ENCODE measurements at places on chromosomes 2 and 18. TPM values are rescaled to one million over a fixed set of nuclear protein-coding genes. Genes with fewer than 3 reads are reported as not detected.

Gene RGPD3
- total RNA-seq, result not detected

Gene ING5
- 34.4 TPM for total RNA-seq

Gene HOXD10
- not detected for total RNA-seq

DNA sequence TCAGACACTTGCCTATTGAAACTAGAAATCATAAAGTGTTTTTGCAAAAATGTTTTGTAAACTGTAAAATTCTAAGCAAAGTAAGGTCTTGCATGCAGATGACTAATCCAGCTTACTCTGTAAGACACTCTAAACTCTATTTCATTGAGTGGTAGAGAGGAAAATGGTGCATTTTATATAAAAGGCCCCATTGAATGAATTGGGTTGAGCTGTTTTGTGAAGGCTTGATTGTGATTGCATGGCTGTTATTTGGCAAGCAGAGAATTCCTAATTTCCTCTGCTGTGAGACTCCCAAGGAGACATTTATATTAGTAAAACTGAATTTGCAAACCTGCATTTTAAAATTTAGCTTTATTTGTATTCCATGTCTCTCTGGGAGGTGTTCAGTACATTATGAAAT, 234.5 kb downstream of the PARD3B start:
- DNase-seq, result no peak

Gene UGT1A10
- 0.11 TPM for total RNA-seq

- DNase-seq, result no peak
Observed at GRCh38 chr2:205908212-205909183, 177.5 kb downstream of the INO80D start.

Gene GYPC
- 156 TPM for total RNA-seq

DNA sequence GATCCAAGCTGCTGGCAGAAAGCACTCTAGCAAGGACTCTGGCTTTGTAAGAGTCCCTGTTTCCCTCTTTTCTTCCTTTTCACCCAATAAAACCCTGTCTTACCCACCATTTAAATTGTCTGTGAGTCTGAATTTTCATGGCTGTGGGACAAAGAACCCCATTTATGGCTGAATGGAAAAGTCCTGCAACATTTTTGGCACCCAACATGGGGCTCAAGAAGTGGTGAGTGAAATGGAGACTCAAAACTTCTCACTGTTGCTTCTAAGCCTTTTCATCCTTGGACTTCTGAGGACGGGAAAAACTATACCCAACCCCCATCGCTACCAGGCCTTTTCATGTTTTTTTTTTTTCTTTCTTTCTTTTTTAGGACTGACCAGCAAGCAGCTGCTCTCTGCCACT, 329.5 kb upstream of the CWC22 start:
- no peak for DNase-seq

- DNase-seq, result no peak
Observed at GRCh38 chr2:607172-607571, 70.0 kb downstream of the TMEM18 start.

GRCh38 chr2:168941297-168941696, 40.2 kb downstream of the G6PC2 start:
- no peak for DNase-seq

DNA sequence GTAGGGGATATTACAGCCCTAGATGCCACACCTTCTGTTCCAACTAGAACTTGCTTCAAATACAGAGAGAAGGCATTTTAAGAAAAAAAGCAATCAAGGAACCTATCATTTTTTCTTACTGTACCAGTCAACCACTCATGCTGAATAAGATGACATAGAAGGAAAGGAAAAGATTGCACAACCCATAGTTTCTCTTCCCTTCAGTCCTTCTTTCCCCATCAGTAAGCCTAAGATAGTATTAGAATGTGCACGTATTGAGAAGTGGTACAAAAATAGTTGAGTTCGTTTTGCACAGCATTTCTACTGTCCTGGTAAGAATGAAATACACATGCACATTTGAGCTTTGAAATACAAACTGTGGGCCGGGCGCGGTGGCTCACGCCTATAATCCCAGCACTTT, 27.0 kb upstream of the HK2 start:
- DNase-seq, result no peak

Gene IL1RN
- total RNA-seq, result not detected

GRCh38 chr2:207584952-207585351, 40.2 kb downstream of the METTL21A start:
- DNase-seq, result no peak

GRCh38 chr2:113602869-113603466, 24.1 kb upstream of the RABL2A start:
- DNase-seq, result peak; percentile 44

GRCh38 chr2:186205254-186205911, 280.7 kb upstream of the ZC3H15 start:
- no peak for DNase-seq

Gene PROKR1
- not detected for total RNA-seq

- no peak for DNase-seq
Observed at GRCh38 chr2:196309691-196310090, 138.3 kb upstream of the STK17B start.

DNA sequence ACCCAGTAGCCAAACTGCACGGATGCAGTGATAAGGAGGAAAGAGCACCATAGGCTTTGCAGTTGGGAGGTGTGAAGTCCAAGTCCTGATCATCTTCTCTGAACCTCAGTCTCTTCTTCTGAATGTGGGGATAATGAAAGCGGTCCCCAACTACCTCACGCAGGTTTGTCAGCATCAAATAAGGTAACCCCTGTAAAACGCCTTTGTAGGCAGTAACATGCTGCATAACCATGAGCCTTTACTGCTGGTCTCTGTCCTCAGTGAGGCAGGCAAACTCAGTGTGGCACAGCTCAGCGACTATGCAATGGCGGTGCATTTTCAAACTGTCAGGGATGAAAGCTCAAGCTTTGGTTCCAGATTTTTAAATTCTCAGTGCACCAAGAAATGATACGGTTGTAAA, 46.1 kb downstream of the DNMT3A start:
- DNase-seq, result no peak

GRCh38 chr2:160380611-160381010, 113.0 kb downstream of the RBMS1 start:
- no peak for DNase-seq

Gene FRZB
- total RNA-seq, result not detected

DNA sequence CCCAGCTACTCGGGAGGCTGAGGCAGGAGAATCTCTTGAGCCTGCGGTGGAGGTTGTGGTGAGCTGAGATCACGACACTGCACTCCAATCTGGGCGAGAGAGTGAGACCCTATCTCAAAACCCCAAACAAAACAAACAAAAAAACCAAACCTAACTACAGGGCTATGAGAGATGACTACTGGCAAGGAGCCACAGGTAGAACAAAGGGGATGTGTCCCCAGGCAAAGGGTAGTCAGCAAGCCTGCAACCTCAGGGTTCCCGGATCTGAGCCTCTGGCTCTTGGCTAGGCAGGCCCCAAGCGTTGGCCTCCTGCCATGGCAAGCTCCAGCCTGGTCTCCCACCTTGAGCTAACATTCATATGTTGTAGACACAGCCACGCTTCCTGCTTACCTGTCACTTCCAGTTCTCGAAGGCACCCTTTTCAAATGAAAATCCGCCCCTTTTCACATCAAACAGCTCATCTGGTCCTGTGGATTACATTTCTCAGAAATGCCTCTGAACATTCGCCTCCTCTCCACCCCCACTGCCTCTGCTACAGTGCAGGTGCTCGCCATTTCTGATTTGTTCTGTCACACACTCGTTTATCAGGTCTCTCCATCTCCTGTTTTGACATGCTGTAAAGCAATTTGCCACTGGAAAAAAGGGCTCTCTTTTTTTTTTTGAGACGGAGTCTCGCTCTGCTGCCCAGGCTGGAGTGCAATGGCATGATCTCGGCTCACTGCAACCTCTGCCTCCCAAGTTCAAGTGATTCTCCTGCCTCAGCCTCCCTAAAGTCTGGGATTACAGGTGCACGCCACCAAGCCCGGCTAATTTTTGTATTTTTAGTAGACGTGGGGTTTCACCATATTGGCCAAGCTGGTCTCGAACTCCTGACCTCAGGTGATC, 13.1 kb upstream of the ACTR3 start:
- no peak for DNase-seq

- no peak for DNase-seq
Observed at GRCh38 chr2:97858442-97858841, 137.3 kb downstream of the TMEM131 start.

GRCh38 chr18:60182223-60182622, 190.4 kb downstream of the MC4R start:
- DNase-seq, result no peak

DNA sequence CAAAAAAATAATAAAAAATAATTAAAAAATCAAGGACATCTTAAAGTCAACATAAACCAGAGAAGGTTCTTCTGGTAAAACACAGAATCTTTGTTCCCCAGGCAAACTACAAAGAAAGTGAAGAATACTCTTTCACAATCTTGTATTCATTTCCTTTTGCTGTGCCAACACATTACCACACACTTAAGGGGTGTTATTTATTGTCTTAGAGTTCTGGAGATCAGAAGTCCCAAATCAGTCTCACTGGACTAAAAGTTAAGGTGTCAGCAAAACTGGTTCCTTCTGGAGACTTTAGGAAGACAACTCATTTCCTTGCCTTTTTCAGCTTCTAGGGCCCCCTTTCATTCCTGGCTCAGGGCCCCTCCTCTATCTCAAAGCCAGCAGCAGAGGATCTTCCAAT, 12.2 kb upstream of the CAB39 start:
- no peak for DNase-seq

- no peak for DNase-seq
Observed at GRCh38 chr2:71779774-71780105, 326.4 kb downstream of the DYSF start.

Gene ESPNL
- total RNA-seq, result 1.0 TPM

DNA sequence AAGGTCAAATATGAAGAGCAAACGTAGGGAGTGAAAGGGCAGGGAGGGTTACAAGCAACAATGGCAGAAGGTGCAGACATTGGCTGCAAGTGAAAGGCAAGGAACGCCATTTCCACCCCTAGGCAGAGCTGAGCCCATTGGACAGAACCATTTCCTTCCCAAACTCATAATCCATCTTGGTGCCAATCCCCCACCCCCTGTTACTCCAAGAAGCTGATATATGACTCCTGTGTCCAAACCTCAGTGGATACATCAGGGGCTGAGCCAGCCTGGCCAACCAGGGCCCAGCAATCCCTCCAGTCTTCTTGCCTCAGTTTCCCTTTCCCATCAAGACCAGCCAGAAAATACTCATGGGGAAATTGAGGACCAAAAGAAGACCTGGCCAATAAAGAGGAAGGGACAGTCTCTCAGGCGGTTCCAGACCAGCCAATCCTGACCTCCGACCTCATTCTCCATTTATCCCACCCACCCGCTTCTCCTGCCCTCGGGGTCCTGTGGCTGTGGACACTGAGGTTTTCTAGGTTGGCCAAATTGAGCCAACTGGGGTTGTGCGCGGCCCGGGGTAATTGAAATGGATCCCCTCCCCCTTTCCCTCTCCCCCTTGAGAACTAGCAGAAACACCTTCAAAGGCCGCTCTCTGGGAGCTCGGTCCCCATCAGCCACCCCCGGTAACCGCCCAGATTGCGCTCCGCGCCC, 24.8 kb downstream of the TNS1 start:
- DNase-seq, result no peak

- DNase-seq, result no peak
Observed at GRCh38 chr18:62938006-62938405, 222.7 kb downstream of the PHLPP1 start.

DNA sequence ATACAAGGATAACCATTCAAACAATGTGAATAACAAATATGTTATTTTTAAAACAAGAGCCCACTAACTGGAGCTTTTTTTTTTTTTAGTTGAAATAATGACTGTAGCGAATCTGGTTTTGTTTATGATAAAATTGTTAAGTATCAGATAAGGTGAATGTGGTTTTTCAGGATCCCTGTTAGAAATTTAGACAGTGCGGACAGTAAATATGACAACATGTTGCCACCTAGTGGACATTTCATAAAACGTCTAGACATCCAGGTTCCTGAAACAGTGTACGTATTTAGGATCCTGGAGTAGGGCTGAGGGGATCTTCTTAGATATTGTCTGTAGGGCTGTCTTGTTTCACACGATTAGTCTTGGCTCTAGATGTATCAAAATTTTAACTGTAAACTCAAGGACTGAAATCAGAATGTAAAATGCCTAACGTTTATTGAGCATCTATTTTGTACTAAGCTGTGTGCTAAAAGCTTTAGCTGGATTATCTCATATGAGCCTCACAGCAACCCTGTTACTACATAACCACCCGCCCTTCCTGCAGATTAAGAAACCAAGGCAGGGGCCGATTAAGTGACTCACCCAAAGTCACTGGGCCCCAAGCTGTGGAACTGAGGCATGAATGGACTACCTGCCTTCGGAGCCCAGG, 23.9 kb upstream of the CCDC68 start:
- DNase-seq, result peak; percentile 81

DNA sequence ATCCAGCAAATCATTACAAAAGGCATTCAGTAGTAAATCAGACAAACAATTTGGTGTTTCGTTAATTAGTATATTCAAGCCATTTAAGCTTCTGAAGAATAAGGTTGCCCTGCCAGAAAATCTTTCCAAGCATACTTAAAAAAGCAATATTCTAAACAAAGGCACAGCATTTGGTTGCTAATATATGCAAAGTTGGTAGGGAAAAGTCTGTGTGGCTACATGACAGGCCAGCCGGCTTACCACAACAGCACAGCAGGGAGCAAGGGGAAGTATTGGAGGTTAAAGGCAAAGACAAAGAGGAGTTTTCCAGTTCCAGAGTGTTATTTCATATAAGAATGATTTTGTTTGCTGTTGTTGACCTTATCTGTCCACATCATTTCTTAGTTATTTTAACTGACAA, 282.3 kb downstream of the MBD5 start:
- peak; percentile 31 for DNase-seq

DNA sequence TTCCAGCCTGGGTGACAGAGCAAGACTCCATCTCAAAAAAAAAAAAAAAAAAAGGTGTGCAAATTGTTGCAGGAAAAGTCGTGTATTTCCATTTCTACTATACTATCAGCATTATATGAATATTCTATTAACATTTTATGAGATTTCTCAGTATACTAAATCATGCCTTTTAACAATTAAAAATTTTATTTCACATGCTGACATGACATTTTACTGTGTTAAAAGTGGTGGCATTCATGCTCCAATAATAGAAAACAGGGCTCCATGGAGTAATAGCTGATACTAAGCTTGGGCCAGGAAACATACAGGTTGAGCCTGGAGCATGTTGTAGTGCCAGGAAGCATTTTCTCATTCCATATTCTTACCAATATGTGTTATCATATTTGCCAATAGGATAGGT, 141.4 kb downstream of the SPAG16 start:
- no peak for DNase-seq

- peak; percentile 48 for DNase-seq
Observed at GRCh38 chr2:95345563-95346230, 48.5 kb downstream of the KCNIP3 start.

Gene HOXD4
- not detected for total RNA-seq

DNA sequence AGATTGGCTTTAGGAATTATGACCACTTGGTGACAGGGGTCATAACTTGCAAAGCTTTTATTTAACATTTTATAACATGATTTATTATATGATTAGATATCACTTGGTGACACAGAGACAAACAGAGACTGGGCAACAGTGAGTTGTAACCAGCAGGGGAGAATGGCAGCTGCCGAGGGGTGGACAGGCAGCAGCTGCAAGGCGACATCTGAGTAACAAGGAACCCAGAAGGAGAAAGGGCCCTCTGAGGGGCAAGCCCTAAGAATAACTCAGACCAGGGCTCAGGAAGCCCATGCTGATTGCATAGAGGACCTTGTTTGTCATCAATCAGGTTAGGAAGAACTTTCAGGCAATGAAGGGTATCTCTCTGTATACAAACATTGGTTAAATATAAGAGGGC, 339.9 kb upstream of the SOX11 start:
- DNase-seq, result no peak
